ENCODE measurements at places on chromosomes 16 and 17.

- no peak overlapping the region for H3K27ac ChIP-seq
- no peak overlapping the region for H3K4me3 ChIP-seq
- no peaks in the 10 kb centered on the region for H3K36me3 ChIP-seq
- DNase-seq, result no peak
- no peaks in the 10 kb centered on the region for H3K4me1 ChIP-seq
Observed at GRCh38 chr16:8986818-8987191, 23.1 kb upstream of the USP7 start.

DNA sequence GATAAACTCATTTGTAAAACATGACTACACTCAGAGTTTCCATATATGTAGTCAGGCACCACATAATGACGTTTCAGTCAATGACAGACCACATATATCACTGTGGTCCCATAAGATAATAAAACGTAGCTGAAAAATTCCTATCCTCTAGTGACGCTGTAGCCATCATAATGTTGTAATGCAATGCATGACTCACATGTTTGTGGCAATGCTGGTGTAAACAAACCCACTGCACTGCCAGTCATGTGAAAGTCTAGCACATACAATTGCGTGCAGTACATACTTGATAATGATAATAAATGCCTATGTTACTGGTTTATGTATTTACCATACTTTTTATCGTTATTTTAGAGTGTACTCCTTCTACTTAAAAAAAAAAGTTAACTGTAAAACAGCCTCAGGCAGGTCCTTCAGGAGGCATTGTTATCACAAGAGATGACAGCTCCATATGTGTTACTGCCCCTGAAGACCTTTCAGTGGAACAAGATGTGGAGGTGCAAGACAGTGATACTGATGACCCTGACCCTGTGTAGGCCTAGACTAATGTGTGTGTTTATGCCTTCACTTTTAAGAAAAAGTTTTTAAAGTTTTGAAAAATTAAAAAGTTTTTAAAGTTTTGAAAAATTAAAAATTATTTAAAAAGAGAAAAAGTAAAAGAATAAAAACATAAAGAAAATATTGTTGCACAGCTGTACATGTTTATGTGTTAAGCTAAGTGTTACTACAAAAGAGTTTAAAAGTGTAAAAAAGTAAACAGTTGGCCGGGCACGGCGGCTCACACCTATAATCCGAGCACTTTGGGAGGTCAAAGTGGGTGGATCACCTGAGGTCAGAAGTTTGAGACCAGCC lies 9.0 kb downstream of the STAT5B start:
- H3K27me3 ChIP-seq, result no peaks in the 10 kb centered on the region
- peaks cover 9% of the 10 kb centered on the region for H3K4me1 ChIP-seq
- H3K27ac ChIP-seq, result peak overlapping the region; percentile 11
- H3K36me3 ChIP-seq, result no peaks in the 10 kb centered on the region

GRCh38 chr17:77436058-77436442 lies 295.3 kb downstream of the SEC14L1 start:
- no peak overlapping the region for H3K4me3 ChIP-seq
- H3K27me3 ChIP-seq, result no peaks in the 10 kb centered on the region
- peaks cover 69% of the 10 kb centered on the region for H3K4me1 ChIP-seq
- no peaks in the 10 kb centered on the region for H3K36me3 ChIP-seq
- peak overlapping the region; percentile 83 for H3K27ac ChIP-seq

DNA sequence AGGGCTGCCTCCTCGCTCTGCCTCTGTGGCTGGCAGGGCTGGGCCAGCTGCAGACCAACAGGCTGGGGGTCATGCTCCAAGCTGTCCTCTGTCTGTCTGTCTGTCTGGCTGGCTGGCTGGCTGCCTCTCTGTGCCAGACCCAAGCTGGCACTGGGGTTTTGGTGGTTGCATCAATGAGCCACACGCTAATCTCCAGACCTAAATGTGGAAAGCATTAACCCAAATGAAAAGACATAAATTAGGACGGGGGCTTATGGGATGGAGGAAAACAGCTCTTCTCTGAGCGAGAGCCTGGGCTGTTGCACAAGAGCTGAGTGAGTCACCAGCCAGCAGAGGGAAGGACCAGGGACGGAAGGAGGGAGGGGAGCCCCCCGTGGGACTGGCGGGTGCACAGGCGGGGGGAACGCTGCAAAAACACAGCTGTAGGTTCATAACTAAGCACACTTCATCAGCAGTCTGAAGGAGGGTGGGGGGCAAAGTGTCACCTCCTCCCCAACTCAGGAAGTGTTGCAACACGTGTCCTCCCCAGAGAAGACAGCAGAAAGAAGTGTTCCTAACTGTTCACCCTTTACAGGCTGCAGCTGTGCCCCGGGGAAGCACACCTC lies 83.4 kb downstream of the GAS7 start:
- H3K27me3 ChIP-seq, result no peaks in the 10 kb centered on the region
- no peak overlapping the region for H3K27ac ChIP-seq
- H3K4me3 ChIP-seq, result no peak overlapping the region
- no peak for DNase-seq
- peaks cover 11% of the 10 kb centered on the region for H3K4me1 ChIP-seq

DNA sequence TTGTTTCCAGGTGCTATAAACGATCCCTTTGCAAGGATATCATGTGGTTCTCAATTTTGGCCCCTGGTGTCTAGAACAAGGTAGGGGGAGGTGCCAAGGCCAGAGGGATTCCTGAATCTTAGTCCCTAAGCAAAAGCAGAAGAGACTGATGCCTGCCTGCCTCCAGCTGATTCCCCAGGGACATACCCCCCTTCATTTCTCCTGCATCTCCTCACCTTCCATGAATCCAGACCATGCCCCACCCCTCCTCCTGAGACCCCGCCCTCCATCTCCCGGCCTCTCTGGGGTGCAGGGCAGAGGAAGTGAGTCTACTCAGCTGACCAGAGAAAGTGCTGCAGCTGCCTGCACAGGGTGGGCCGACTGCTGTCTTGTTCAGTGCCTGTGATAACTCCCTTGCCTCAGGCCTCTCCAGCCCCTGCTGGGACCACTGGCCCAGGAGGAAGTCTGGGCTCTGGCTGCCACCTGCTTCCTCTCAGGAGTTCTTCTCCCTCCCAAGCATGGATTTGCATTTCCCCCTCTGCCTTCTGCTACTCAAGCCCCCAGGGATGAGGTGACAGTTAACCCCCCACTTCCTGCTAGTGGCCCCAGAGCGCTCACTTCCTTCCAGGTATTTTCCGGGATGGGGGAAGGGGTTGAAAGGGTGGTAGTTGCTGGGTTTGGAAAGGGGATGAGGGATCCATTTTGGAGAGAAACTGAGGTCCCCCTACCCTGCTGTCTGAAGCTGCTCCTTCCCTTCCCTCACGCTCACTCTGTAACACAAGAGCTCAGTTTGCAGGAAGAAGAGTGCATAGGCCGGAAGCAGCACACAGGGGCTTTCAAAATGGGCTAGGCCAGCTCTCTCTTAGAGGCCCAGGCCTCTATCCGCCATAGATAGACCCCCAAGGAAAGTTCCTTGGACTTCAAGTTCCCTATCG lies 10.5 kb upstream of the TSPOAP1 start:
- peaks cover 1% of the 10 kb centered on the region for H3K36me3 ChIP-seq
- H3K4me1 ChIP-seq, result peaks cover 24% of the 10 kb centered on the region
- DNase-seq, result peak; percentile 57
- no peak overlapping the region for H3K4me3 ChIP-seq

- no peaks in the 10 kb centered on the region for H3K36me3 ChIP-seq
- peaks cover 9% of the 10 kb centered on the region for H3K4me1 ChIP-seq
- H3K4me3 ChIP-seq, result peak overlapping the region; percentile 93
- peak overlapping the region; percentile 5 for H3K27ac ChIP-seq
- H3K27me3 ChIP-seq, result no peaks in the 10 kb centered on the region
Observed at GRCh38 chr16:68265078-68265920, 973 bp downstream of the SLC7A6 start.

DNA sequence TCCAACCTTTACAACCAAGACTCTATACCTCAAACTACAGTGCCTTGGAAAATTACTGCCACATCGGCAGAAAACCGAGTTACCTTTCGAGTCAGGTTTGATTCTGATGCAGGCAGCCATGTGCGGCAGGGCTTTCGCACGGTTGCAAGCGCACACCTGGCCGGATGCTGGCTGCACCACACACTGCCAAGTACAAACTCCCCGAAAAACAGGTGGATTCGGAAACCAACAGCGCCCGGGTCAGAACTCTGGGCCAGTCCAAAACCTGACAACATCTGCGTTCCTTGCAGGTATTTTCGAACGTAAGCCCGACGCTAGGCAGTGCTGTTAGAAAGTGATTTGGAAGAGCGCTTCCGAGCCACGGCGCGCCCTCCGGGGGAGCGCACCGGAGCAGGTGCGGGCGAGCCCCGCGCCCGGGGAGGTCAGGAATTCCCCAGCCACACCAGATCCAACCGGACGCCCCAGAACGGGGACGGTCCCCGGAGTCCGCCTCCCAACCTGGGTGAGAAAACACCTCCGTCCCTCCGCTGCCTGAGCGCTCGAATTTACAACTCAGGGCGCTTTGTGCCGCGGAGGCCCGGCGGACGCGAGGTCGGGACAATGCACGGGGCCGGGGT lies 1.2 kb downstream of the USP7 start:
- peak overlapping the region; percentile 67 for H3K27ac ChIP-seq
- H3K27me3 ChIP-seq, result no peaks in the 10 kb centered on the region
- no peak for DNase-seq
- H3K4me1 ChIP-seq, result peaks cover 38% of the 10 kb centered on the region

DNA sequence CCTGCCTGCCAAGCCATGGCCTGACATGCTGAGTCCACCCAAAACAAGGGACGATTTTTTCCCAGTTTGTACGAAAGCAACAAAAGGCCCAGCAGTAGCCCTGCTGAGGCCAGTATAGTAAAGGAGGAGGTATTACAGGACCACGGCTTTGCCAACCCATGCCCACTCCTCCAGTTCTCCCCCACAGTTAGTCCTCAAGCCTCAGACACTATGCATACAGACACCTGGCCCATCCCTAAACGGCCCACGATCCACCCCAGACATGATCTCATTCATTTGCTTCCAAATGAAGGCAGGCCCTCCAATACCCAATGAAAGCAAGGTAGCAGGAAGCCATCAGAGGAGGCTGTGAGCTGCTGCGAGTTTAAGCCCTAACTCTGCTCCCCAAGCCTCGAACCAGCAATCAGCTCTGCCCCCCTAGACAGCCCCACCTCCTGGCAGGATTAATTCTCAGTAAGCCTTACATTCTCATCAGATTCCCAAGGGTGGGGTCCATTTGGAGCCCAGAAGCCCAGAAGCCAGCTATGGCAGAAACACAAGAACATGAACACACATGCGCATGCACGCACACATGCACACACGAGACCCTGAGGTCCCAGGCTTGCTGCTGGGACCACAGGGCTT lies 4.9 kb downstream of the HDAC5 start:
- DNase-seq, result no peak
- H3K36me3 ChIP-seq, result no peaks in the 10 kb centered on the region

DNA sequence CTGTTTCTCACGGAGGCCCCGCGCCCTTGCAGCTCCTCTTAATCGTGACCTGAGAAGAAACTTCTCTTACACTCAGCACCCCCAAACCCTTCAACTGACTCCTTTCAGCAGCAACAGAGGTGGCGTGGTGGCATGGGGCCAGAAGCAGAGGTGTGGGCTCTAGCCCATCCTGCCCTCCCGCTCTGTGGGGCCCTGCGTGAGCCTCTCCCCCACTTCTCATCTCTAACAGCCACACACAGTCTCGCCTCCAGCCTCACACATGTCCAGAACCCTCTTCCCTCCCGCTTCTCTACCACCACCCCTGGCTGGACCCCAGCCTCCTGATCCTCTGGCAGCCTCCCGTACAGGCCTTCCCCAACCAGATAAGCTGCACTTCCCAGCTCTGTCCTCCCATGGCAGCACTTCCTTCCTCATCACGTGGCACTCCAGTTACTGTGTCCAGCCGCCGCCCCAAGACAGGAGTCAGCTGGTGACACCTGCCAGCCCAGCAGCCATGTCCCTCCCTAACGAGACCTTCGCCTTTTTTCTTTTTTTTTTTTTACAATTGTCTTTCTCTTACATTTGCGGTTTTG lies 30.5 kb downstream of the NSMCE1 start:
- no peak overlapping the region for H3K4me3 ChIP-seq
- no peak for DNase-seq
- no peaks in the 10 kb centered on the region for H3K27me3 ChIP-seq
- peaks cover 13% of the 10 kb centered on the region for H3K4me1 ChIP-seq
- no peaks in the 10 kb centered on the region for H3K36me3 ChIP-seq
- no peak overlapping the region for H3K27ac ChIP-seq

- no peak for DNase-seq
- no peaks in the 10 kb centered on the region for H3K27me3 ChIP-seq
- H3K27ac ChIP-seq, result no peak overlapping the region
- H3K36me3 ChIP-seq, result no peaks in the 10 kb centered on the region
- H3K4me1 ChIP-seq, result no peaks in the 10 kb centered on the region
Observed at GRCh38 chr17:49111934-49112333, 20.6 kb upstream of the B4GALNT2 start.

GRCh38 chr17:6536566-6537065 lies 19.7 kb downstream of the PITPNM3 start:
- no peak overlapping the region for H3K4me3 ChIP-seq
- no peaks in the 10 kb centered on the region for H3K4me1 ChIP-seq
- H3K27ac ChIP-seq, result no peak overlapping the region
- no peaks in the 10 kb centered on the region for H3K36me3 ChIP-seq

- H3K4me1 ChIP-seq, result peaks cover 28% of the 10 kb centered on the region
- no peaks in the 10 kb centered on the region for H3K27me3 ChIP-seq
- H3K36me3 ChIP-seq, result peaks cover 17% of the 10 kb centered on the region
- peak; percentile 89 for DNase-seq
- peak overlapping the region; percentile 2 for H3K4me3 ChIP-seq
Observed at GRCh38 chr17:44095647-44096496, 25.3 kb downstream of the G6PC3 start.

- peak; percentile 88 for DNase-seq
- no peak overlapping the region for H3K4me3 ChIP-seq
- no peaks in the 10 kb centered on the region for H3K36me3 ChIP-seq
- H3K27me3 ChIP-seq, result no peaks in the 10 kb centered on the region
- no peaks in the 10 kb centered on the region for H3K4me1 ChIP-seq
Observed at GRCh38 chr17:43599835-43600234, 53.7 kb upstream of the ETV4 start.

DNA sequence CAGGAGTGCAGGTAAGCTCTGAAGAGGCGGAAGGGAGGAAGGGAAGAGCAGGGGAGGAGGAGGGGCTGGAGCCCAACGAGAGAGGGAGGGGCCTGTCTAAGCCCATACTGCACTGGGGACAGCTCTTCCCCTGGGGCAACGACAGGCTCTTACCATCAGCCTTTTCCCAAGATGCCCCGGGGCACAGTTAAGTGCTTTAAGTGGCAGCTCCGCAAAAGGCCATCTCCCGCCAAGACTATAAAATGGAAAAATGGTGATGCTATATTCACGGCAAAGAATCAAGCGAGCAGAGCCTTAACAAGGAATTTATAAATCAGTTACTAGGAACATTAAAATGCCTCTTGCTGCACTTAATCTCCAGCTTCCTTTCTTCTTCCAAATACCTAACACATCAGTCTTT lies 110.2 kb upstream of the NLRP1 start:
- no peaks in the 10 kb centered on the region for H3K36me3 ChIP-seq
- no peak overlapping the region for H3K4me3 ChIP-seq
- DNase-seq, result no peak
- H3K27me3 ChIP-seq, result no peaks in the 10 kb centered on the region

GRCh38 chr16:51040637-51041036 lies 110.4 kb downstream of the SALL1 start:
- H3K27ac ChIP-seq, result no peak overlapping the region
- no peaks in the 10 kb centered on the region for H3K36me3 ChIP-seq
- no peaks in the 10 kb centered on the region for H3K4me1 ChIP-seq
- no peaks in the 10 kb centered on the region for H3K27me3 ChIP-seq
- H3K4me3 ChIP-seq, result no peak overlapping the region

- H3K27ac ChIP-seq, result no peak overlapping the region
- no peak overlapping the region for H3K4me3 ChIP-seq
- H3K36me3 ChIP-seq, result no peaks in the 10 kb centered on the region
- H3K4me1 ChIP-seq, result no peaks in the 10 kb centered on the region
- no peak for DNase-seq
Observed at GRCh38 chr16:84635702-84636101, 12.6 kb upstream of the KLHL36 start.
